ENCODE measurements at places on chromosomes 7 and 10. TPM values are rescaled to one million over a fixed set of nuclear protein-coding genes. Genes with fewer than 3 reads are reported as not detected.

The TFEC gene
- total RNA-seq = 0.30 TPM

The GIMAP4 gene
- total RNA-seq = 6.5 TPM

DNA sequence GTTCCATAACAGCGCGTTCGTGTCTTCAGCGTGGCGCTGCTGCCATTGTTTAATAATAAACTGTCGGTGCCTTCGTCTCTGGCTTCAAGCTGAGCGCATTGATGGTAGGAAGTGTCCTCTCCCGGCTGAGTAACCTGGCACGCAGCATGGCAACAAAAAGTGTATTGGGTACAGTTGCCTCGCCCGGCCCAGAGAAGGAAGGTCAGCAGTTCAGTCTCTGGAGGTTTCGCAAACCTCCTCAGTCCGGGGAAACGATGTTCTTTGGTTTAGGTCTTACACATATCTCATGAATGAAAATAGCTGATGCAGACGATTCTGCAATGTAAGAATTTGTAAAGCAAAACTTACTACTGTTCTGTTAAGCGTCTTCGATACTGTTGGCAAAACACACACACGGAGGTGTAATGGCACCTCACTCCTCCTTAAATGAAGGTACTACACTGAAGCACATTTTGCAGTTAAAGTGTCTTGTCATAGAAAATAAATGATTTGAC, 739 bp upstream of the CCDC186 start:
- H3K4me1 ChIP-seq = peaks cover 20% of the 10 kb centered on the region
- H3K36me3 ChIP-seq = no peaks in the 10 kb centered on the region
- H3K27me3 ChIP-seq = no peaks in the 10 kb centered on the region
- H3K27ac ChIP-seq = peak overlapping the region; percentile 95
- DNase-seq = peak; percentile 82
- H3K4me3 ChIP-seq = peak overlapping the region; percentile 78

GRCh38 chr7:3821488-3821887, 520.4 kb downstream of the SDK1 start:
- H3K4me3 ChIP-seq = no peak overlapping the region
- H3K36me3 ChIP-seq = no peaks in the 10 kb centered on the region
- no peaks in the 10 kb centered on the region for H3K27me3 ChIP-seq
- no peak overlapping the region for H3K27ac ChIP-seq

GRCh38 chr10:13016426-13016825, 14.9 kb upstream of the CCDC3 start:
- DNase-seq = no peak
- no peaks in the 10 kb centered on the region for H3K36me3 ChIP-seq
- H3K4me3 ChIP-seq = no peak overlapping the region
- no peaks in the 10 kb centered on the region for H3K27me3 ChIP-seq
- H3K27ac ChIP-seq = no peak overlapping the region
- H3K4me1 ChIP-seq = no peaks in the 10 kb centered on the region

Measured in suprapubic skin (tissue), 4 donors.